ENCODE measurements at places on chromosomes 12 and 14. TPM values are rescaled to one million over a fixed set of nuclear protein-coding genes. Genes with fewer than 3 reads are reported as not detected.

DNA sequence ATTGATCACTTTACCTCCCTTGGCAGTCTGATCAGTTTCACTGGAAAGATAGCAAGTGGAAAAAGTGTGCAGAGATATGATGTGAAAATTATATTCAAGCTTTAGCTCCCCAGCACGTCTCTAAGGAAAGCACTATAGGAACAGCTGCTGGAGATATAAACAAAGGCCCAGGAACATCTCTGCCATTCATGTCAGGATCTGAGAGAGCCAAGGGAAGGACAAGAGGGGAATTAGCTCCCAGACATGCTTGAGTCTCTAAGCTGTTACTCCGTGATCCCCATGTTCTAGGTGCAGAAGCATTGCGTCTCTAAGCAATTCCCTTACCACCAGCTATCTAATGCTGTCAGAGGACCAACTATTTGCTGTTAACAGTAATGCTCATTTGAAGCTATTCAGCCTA lies 700.2 kb downstream of the DIO2 start:
- no peaks in the 10 kb centered on the region for H3K4me1 ChIP-seq
- no peak overlapping the region for H3K4me3 ChIP-seq
- no peaks in the 10 kb centered on the region for H3K36me3 ChIP-seq
- H3K27ac ChIP-seq, result no peak overlapping the region
- H3K27me3 ChIP-seq, result no peaks in the 10 kb centered on the region

The FAM181A gene
- not detected for total RNA-seq

The RNF212B gene
- total RNA-seq, result not detected

DNA sequence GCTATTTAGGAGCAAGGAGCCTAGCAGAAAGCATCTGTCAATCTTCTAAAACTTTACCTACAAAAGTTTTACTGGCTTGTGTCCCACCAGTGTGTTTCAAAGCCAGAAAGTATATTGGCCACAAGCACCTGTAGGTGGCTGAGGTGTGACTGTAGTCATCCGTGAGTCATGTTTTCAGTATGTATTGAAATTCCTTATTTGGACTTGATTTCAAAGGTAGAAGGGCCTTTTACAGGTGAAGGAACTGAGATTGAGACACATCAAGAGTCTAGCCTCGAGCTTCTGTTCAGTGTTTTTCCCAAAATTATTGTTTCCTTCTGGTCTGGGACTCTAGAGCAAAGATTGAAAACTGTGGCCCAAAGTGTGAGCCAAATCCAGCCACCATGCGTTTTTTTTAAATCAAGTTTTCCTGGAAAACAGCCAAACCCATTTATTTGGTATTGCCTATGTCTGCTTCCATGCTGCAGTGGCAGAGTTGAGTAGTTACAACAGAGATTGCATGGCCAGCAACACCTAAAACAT lies 195.3 kb upstream of the BCL2L14 start:
- H3K36me3 ChIP-seq, result peaks cover 70% of the 10 kb centered on the region
- H3K4me3 ChIP-seq, result no peak overlapping the region
- no peak overlapping the region for H3K27ac ChIP-seq
- H3K4me1 ChIP-seq, result peaks cover 13% of the 10 kb centered on the region

DNA sequence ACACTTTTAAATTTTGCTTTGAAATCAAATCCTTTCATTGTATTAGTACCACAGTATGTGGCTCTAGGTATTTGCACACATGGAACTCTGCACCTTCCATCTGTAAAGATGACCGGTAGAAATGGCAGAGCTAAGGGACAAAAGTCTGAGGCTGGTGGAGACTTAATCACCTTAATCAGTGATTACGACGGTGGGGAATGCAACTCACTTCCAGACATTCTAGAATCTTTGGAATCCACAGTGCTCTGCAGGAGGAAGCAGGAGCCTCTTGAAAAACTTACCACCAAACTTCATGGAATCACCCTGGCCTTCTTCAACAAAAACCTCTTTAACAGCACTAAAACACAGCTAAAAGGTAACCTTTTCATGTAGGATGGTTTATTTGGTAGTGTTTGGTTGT lies 3.9 kb upstream of the DACT1 start:
- peaks cover 2% of the 10 kb centered on the region for H3K36me3 ChIP-seq
- H3K4me1 ChIP-seq, result peaks cover 36% of the 10 kb centered on the region
- peaks cover 6% of the 10 kb centered on the region for H3K27me3 ChIP-seq
- no peak overlapping the region for H3K4me3 ChIP-seq

The CIDEB gene
- 9.4 TPM for total RNA-seq

The TBX3 gene
- total RNA-seq, result not detected

DNA sequence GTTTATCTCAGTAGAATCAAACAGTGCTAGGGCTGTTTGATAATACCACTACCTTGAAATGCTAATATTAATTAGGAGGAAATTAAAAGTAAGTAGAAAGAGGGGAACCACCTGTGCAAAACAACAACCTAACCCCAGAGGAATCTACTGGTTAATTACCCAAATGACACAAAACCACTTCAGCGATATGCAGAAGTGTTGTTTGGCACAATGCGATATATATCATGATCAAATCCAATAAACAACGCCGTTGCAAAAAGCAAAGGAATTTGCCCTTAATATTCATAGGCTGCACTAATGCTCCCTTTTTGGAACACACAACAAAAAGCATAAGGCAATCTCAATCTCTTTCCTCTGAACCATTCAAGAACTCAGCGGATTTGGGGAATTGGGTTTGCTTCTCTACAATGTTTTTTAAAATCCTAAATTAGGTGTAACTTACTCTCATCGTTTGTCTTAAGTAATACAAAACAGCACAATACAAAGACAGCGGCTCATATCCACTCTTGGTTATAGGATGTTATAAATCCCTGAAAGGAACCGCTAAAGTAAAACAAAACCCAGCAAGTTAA lies 1.5 kb downstream of the MAP4K5 start:
- DNase-seq, result no peak
- H3K27me3 ChIP-seq, result no peaks in the 10 kb centered on the region
- peak overlapping the region; percentile 84 for H3K4me3 ChIP-seq
- H3K27ac ChIP-seq, result peak overlapping the region; percentile 86
- peaks cover 11% of the 10 kb centered on the region for H3K36me3 ChIP-seq
- peaks cover 53% of the 10 kb centered on the region for H3K4me1 ChIP-seq

The SLC10A1 gene
- total RNA-seq, result not detected

The KLRC4 gene
- total RNA-seq, result not detected

Measured in activated B cell treated with CpG ODN at 0.5 μM for 24 hours (primary cell).